HFF-Myc (cell line): ENCODE measurements at places on chromosomes 7 and 10.

DNA sequence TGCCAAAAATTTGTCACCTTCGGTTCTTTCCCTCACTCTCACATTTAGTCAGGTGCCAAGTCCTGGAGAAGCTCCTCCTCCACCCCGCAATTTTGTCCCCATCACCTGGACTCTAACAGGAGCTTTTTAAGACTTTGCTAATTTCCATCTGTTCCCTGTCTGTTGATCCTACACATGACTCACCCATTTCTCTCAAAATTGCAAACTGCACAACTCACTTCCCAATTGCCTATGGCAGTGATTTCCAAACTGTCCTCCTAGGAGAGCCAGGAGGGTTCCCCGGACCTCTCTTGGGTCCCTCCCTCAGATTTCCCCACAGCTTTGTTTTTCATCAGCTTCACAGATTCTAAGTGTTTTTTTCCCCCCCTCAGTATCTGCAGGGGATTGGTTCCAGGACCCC, 120.3 kb downstream of the WNT2 start:
- DNase-seq, result no peak

DNA sequence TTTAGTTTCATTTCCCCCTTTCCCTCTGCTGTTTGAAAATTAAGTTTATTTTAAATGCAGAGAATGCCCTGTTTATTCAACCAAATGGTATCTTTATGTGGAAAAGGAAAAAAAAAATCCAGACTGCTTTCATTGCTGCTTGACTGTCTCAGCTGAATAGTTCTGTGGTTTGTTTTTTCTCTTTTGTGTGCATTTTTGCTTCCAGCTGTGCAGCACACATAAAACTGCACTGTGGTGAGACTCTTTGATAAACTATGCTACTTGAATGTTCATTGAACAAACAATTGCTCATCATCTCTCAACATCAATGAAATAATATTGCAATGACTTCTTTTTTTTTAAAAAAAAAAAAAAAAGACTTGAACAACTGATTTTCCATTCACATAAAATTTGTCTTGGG, 78.6 kb upstream of the GLI3 start:
- no peak for DNase-seq

DNA sequence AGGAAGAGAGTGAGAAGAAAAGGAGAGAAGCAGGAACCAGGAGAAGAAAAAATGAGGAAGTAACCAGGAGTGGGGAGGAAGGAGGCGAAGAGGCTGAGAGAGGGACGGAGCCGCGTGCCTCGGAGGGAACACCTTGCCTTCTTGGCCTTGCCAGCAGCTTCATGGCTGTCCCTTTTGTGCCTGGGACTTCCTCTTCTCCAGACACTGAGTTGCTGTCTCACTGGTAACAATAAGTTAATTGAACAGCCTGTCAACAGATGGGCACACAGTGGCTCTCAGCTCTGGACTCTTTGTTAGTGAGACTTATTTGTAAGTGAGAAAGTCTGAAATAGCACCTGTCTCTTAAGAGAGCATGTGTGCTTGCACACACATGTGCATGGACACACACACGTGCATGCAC, 83.2 kb downstream of the GATA3 start:
- DNase-seq, result no peak

- no peak for DNase-seq
Measured at GRCh38 chr10:92789786-92790185, 58.5 kb upstream of the EXOC6 start.

DNA sequence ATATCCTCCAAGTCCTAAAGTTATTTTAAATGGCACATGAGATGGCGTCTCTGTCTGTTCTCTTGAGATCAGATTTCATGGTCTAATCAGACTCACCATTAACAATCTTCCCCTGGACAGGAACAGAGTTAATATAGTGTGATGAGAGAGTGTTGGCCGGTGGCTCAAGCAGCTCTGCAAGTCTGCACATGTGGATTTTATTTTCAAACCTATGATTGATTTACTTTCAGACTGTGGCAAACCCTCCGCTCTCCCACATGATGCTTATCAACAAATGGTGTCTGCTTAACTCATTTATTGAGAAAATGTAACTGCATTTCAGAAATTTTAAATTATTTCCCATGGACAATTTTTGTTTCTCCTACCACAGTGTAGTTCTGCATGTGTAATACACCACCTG, 46.5 kb upstream of the HGF start:
- DNase-seq, result no peak

- no peak for DNase-seq
Measured at GRCh38 chr10:33134011-33134751, 176.2 kb upstream of the ITGB1 start.

GRCh38 chr10:63137306-63137705, 4.2 kb downstream of the NRBF2 start:
- no peak for DNase-seq
